Activated T-cell treated with anti-CD3 and anti-CD28 coated beads for 1 hour (primary cell): ENCODE measurements at places on chromosomes 1 and 21.

DNA sequence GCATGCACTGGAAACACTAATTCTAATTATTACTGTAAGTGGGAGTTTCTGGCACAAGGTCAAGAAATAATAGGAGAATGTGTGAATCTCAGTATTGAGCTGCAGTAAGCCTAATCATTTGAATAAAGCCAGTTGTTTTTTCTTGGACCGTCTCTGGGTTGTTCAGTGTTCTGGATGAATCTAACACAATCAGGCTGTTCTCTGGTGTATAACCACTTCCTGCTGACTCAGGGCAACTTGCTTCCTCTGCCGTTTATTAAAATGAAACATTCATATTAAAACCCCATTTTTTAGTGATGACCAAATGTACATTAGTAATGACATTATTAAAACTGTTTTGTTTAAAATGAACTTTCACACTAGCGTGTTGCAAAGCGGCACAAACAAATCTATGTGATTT is 273.1 kb upstream of the SNX7 start:
- no peak for DNase-seq

GRCh38 chr1:86277936-86278335 is 118.2 kb downstream of the ODF2L start:
- DNase-seq: no peak

DNA sequence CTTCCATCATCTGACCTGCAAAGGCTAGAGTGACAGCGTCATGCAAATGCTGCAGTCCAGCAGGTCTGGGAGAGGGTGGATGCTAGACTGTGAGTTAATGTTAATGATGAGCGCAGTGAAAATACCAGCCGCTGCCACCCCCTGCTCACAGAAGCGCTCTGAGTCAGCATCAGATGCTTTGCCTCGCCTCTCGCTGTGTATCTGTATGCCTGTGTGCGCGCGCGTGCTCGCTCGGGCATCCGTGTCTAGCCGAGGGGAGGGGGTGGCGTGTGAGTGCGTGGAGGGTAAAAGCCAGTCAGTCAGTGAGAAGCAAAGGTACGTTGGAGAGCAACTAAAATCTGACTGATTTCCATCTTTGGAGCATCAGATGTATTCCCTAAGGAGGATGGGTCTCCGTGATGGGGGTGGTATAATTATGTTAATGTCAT is 858.7 kb downstream of the USP25 start:
- no peak for DNase-seq

GRCh38 chr1:13702425-13703127 is 2.6 kb downstream of the PRDM2 start:
- peak; percentile 33 for DNase-seq

DNA sequence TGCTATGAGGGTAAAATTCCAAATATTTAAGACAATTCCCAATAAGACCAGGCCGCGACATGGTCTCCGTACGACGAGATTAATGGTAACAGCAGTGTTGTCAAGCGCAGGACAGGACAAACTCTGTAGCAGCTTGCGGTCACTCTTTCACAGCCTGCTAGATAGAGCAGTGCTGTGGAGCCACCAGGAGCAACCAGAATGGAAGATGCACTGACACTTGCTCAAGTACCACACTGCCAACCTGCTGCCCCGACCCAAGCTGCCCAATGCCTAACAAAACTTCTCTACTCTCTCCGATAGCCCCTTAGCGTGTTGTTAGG is 636 bp downstream of the WARS2 start:
- DNase-seq: no peak

- no peak for DNase-seq
Observed at GRCh38 chr1:21573971-21574465, 64.8 kb downstream of the ALPL start.

GRCh38 chr1:26945728-26946127 is 14.5 kb downstream of the KDF1 start:
- DNase-seq: no peak

GRCh38 chr1:72547412-72547811 is 265.1 kb upstream of the NEGR1 start:
- DNase-seq: no peak

DNA sequence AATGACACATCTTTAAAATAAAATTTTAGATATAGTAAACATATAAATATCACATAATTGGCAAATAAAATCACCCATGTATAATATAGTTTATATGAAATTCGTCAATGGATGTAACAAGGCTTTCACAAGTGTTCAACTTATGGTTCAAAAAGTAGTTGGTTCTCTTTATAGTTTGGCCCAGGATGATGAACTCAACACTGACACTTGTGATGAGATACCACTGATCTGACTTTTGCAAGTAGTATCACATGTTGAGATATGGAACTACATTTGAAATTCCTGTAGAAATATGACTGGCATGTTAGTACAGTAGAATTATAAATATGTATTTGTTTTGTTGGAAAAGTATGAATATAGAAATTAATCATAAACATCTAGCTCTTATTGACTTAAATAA is 1.8 kb downstream of the TNNI3K start:
- DNase-seq: no peak

DNA sequence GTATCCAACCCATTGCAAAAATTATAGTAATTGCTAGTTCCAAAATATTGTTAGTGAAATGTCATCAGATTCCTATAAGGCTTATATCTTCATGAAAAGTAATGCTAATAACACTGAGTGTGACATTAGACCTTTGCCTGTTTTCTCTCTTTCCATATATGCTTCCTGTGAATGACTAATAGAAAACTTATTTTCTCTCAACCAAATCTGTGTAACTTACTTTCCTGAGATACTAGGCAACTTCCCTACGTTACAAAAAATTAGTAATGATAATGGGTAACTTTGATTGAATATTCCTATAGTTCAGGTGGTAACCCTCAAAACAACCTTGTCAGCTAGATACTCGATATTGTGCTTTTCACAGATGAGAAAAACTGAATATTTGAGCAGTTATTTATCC is 124.2 kb upstream of the HNRNPU start:
- DNase-seq: no peak

GRCh38 chr1:184562806-184563205 is 176.0 kb downstream of the C1orf21 start:
- DNase-seq: no peak

DNA sequence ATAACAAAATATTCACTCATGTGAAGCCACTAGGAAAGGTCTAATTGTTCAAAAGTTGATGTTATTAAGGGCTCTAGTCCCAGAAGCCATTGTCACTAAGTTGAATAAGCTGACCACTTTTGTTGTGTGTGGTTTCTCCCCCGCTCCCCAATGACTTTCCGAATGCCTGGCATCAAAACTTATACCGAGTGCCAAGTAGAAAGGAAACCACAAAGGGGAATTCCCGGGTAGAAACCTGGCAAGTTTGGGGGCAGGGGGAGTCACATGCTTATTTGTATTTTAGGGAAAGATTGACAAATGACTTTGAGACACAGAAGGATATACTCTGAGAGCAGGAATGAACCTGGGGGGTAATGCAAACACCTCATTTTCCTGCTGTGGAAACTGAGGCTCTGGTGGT is 154.1 kb downstream of the TGFBR3 start:
- DNase-seq: peak; percentile 9

DNA sequence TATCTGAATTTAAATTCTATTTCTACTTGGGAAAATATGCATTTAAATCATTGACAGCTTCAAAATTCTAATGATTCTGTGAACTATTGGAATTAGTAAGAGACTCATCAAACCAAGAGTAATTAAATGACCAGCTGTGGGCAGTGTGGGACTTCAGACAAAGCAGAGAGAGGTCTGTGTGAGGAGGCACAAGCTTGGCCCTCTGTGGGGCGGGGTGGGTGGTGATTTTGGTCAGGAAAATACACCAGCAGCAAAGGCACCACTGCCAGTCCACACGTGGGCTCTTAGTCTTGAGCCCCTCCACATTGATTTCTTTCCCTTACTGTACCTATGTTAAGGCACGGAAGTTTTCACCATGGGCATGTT is 39.2 kb upstream of the RAB4A start:
- DNase-seq: no peak

DNA sequence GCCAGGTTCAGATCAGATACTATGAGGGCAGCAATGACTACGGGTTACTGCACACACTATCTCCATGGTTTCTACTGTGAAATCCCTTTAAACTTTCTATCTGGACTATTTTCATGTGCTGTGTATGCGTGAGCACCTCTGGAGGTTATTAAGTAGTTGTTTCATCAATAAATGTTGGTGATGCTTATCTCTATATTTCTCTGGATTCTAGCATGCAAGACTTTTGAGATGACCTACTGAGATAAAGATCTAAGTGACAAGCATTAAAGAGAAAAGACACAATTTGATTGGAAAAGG is 194.0 kb downstream of the NRIP1 start:
- DNase-seq: no peak

DNA sequence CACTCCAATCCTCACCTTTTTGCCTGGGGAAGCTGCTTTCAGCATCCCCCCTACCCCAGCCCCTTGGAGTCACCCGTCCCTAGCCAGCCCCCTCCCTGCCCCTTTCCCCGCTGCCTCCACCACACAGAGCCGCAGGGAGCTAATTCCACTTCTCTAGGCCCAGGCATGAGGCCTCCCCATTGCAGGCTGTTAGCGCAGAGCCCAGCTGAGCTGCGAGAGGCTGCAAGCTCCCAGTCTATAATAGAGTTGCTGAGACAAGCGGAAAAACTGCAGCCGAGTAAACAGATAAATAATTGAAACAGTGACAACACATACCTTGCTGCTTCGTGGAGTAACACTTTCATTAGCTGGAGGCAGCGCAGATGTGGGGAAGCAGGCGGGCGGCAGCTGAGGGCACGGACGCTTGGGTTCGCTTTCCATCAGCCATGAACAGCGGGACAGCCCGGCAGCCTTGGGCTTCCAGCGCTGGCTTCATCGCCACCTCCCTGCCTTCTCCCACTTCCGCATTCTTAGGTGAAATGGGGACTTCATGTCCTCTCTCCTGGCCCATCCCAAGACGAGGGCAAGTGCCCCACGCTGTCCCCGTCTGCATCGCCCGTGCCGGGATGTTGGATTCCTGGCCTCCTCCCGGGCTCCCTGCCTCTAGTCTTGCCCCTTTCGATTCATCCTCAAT is 183.3 kb downstream of the IGSF21 start:
- no peak for DNase-seq

GRCh38 chr1:86993269-86993985 is 79.0 kb downstream of the HS2ST1 start:
- no peak for DNase-seq

DNA sequence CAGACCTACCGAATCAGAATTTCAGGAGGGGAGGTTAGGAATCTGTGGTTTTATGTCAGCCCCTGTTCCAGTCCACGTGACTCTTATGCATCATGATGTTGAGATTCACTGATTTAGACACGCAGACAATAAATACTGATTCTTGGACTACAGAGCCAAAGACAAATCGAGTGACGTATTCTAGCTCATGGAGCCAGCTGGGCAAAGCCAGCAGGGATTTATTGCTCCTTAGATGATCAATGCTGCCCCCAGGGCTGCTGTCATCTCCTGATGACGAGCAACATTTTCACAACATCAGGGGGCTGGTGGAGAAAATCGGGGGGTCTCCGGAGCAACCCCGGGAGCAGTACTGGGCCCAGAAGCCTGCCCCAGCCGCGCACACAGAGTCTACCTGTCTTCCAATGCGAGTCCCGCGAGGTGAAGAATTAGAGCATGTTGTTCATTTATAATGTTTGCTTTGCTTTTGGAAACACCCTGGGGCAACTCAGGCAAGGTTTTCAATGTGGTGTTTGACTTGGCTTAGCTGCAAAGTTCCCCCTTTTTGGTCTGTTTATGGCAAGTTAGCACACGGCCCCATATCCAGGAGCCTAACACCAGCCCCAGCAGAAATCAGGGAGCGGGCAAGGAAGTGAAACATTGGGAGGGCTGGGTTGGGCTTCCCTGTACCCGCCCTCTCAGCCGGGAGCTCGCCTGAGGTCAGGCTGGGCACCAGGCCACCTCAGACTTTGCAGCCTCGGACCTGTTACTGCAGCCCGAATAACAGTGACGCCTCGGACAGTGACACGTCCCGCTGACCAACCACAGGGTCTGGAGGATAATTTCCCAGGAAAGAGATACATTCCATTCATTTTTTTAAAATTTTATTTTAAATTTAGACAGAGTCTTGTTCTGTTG is 19.9 kb upstream of the CLDN14 start:
- no peak for DNase-seq

GRCh38 chr21:16046656-16047330 is 317.0 kb downstream of the USP25 start:
- DNase-seq: no peak

- DNase-seq: no peak
Observed at GRCh38 chr21:39022863-39023693, 160.2 kb downstream of the PSMG1 start.

- no peak for DNase-seq
Observed at GRCh38 chr1:30955448-30956015, 47.0 kb upstream of the SDC3 start.

- no peak for DNase-seq
Observed at GRCh38 chr1:175578425-175578824, 165.0 kb downstream of the TNR start.

GRCh38 chr1:242017580-242018233 is 18.8 kb upstream of the MAP1LC3C start:
- DNase-seq: peak; percentile 12

- DNase-seq: no peak
Observed at GRCh38 chr1:206979379-206980043, 9.3 kb upstream of the FCAMR start.
